EL (cell line): ENCODE measurements at places on chromosomes 6 and 20.

GRCh38 chr6:10977231-10977968 is 66.7 kb downstream of the ELOVL2 start:
- DNase-seq, result no peak

DNA sequence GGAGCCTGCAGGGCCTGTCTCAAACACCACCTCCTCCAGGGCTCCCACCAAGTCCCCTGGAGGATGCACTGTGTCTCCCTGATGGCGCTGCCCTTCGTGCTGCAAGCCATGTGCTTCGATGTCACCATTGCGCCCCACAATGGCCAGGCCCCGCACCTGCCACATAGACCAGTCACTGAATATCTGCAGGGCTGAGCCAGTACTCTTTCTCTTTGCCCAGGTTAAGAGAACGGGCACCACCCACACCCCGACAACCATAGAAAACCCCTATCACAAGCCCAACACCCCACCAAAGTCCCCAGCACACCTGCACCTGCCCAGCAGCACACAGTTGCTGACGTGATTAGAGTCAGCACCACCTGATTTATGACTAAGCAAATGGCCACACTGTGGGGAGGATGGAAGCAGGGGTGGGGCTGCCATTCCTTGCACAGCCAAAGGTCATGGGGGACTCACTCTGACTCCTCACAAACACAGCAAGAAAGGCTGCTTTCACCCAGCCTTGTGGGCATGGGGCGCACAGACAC is 104.3 kb downstream of the SLC23A2 start:
- no peak for DNase-seq

GRCh38 chr20:48230216-48230615 is 444.9 kb upstream of the SULF2 start:
- DNase-seq, result no peak

DNA sequence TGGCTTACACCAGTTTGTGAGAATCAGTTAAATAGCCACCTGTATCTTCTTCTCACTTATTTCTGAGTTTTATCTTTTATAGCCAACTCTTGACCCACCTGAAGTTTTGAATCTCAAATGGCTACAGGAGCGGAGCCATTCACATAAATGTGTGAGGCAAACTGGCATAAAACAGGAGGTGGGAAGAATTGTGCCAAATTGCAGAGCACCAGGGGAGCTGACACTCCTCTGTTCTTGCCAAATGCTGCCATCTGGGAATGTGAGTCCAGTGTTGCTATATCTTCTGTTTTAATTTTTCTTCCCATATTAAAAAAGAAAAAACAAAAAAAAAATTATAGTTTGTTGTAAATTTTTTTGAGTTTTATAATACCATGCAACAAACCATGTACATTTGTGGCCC is 17.0 kb upstream of the RNF146 start:
- no peak for DNase-seq
